Activated CD8-positive, alpha-beta memory T cell treated with anti-CD3 and anti-CD28 coated beads for 1 hour (primary cell): ENCODE measurements at places on chromosomes 3 and 15.

DNA sequence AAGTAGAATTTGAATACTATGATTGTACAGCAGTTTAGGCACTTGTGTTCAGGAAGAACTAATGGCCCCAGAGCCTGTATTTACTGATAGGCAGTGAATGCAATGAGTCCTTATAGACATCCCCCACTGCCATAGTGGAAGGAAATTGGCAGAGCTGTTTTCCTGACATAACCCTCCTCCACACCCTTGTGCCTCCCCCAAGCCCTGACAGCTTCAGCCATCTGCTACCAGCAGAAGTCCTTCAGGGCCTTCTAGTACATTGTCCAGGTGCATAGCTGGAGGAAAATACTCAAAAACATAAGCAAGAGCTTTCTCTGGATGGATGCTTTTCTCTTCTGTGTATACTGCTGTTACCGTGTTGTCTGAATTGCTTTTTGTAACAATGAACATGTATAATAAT, 20.6 kb downstream of the ARHGAP31 start:
- DNase-seq, result no peak

DNA sequence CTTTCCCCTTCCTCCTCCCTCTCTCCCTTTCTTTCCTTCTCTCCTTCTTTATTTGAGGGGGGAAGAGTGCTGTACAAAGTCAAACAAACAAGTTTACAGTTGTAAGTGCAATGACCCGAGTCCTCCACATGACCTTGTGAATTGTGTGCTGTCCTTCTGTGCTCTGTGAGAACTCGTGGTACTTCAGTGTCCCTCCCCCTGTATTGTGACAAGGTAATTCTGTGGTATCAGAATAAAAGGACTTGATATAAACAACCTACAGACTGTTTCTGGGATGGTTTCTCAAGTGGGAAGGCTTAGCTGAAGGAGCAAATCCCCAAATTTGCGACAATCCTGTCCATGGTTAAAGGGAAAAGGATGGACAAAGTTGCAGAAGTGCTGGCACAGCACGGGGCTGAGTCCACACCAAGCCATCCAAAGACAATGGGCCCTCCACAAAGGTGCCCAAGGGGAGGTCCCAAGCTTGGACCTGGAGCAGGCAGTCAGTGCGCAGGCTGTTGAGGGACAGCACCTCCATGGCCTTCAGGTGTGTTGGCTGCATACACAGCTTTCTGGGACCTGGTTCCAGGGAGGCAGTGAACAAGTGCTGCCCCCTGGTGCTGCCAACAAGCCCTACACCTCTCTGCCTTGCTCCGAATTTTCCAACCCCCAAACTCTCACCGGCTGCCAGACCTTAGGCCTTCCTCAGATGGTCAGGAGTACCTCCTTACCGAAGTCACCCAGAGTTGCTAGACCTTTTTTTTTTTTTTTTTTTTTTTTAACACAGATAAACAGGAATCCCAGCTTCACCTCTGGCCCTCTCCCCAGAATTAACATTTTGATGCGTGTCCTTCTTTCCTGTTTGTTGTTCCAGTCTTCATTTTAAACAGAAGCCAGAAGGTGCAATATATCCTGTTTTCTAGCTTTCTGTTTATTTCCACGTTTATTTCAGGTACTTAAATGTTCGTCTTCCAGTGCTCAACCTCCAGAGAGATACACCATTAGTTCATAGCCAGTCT, 2.6 kb upstream of the APEH start:
- DNase-seq, result peak; percentile 39

DNA sequence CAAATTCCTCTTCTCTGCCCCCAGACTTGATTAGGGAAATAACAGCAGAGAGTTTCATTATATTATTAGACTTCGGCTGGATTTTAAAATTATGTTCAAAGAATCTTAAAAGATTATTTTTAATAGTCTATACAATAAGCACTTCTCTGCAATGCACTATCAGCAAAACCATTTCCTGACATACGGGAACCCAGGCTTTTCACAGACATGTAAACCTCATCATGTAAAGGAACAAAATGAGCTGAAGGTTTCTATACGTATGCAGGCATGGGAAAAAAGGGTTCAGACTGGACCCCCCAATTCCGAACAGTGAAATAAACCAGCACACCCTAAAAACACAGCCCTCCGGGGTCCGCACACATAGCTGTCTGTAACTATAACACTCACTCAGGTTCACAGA, 77.5 kb upstream of the LMOD3 start:
- no peak for DNase-seq

DNA sequence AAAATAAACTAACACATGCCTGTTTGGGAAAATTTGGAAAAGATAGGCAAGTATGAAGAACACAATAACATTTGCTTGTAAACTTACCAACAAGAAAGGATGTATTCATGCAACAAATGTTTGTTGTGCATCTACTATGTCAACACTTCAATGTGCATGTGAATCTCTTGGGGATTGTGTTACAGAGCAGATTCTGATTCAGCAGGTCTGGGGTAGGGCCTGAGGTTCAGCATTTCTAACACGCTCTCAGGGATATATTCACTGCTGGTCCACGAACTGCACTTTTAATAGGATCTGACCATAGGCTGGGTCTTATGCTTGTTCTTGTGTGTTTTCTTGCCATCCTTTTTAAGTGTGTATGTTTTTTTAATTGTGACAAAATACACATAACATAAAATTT, 11.8 kb downstream of the GPD1L start:
- no peak for DNase-seq

DNA sequence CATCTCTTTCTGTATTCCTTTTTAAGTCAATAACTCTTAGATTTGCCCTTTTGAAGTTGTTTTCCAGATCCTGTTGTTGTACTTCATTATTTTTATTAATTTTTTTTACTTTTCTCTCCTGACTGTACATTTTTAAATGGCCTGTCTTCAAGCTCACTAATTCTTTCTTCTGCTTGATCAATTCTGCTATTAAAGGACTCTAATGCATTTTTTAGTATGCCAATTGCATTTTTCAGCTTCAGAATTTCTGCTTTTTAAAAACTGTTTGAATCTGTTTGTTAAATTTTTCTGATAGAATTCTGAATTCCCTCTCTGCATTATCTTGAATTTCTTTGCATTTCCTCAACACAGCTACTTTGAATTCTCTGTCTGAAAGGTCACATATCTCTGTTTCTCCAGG, 5.6 kb downstream of the OR5K4 start:
- DNase-seq, result no peak

GRCh38 chr3:159796226-159796625, 192.4 kb upstream of the IL12A start:
- DNase-seq, result no peak

DNA sequence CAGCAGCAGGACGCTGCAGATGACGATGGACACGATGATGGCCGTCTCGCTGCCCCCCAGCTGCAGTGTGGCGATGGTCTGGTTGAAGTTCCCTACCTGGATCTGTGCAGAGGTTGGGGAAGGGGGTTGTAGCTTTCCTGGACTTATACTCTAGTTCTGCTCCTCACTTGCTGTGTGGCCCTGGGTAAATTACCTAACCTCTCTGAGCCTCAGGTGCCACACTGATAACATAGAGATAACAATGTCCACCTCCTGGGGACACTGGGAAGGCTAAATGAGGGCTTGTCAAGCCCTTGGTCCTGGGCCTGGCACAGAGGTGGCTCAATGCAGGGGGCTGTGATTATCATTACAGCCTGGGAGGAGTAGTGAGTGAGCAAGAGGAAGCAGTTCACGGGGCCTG, 26.9 kb downstream of the H1-8 start:
- DNase-seq, result no peak

GRCh38 chr15:79218588-79219200, 63.8 kb upstream of the ANKRD34C start:
- no peak for DNase-seq

DNA sequence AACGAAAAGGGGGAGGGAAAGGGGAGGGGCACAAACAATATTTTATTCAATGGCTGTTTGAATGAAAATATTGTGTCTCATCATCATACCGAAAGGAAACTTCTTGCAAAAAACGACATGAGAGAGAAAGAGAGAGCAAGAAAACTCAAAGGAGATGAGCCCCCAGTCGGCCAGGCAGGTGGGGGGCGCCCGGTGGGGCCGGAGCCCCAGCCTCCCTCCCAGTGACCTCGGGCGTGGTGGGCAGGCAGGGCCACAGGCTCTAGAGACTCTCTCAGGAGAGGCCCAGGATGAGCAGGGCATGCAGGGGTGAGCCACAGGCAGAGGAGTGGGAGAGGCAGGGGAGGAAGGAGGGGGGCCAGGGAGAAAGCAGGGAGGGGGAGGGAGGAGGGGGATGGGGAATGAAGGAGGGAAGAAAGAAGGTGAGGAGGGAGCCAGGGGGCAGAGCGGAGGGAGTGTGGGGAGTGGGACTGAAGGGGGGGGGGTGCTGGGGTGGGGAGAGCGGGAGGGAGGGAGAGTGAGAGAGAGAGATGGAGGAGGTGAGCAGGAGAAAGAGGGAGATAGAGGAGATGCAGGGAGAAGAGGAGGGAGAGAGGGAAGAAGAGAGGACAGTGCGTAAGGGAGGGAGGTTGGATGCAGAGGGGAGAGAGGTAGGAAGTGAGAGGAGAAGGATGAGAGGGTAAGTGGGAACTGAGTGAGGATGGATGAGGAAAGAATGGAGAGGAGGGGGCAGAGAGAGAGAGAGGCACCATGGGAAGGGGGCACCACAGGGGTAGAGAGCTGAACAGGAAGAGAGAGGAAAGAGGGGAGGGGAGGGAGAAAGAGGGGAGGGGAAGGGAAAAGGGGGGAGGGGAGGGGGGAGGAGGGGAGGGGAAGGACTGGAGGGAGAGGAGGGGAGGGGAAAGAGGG, 14.1 kb upstream of the TMEM115 start:
- no peak for DNase-seq

DNA sequence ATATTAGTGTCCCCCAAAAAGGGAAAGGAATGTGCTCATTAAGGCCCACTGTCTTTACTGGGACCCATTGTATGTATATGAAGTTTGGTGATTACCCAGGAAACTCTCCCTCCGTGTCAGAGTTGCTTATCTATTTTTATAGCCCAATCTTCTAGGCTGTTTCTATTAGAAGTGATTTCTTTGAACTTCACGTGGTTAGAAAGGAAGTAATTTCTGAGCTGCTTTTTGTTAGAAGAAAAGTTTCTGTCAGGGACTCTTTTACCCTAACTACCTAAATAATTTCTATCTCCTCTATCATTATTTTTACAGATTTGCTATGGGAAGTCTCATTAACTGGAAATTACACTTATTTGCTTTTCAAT, 17.7 kb upstream of the SENP7 start:
- no peak for DNase-seq

DNA sequence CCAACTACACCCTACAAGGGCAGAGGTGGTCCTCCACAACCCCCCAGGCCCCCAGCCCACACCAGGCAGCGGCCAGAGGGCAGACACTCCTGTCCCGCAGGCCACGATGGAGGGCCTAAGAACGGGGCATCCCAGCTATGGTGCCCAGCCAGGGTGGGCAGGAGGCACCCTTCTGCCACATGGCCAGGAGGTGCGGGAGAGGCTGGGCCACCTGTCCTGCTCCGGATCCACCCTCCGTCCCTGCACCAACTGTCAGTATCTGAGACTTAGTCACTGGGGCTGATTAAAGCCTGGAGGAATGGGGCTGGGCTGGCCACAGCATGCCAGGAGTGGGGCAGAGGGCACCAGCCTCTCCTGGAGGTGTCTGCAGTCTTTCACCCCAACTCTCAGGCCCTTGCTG, 37.9 kb downstream of the TNK2 start:
- DNase-seq, result no peak

- no peak for DNase-seq
These were observed 44.1 kb downstream of the CTXND1 start for GRCh38 chr15:80207887-80208286.

DNA sequence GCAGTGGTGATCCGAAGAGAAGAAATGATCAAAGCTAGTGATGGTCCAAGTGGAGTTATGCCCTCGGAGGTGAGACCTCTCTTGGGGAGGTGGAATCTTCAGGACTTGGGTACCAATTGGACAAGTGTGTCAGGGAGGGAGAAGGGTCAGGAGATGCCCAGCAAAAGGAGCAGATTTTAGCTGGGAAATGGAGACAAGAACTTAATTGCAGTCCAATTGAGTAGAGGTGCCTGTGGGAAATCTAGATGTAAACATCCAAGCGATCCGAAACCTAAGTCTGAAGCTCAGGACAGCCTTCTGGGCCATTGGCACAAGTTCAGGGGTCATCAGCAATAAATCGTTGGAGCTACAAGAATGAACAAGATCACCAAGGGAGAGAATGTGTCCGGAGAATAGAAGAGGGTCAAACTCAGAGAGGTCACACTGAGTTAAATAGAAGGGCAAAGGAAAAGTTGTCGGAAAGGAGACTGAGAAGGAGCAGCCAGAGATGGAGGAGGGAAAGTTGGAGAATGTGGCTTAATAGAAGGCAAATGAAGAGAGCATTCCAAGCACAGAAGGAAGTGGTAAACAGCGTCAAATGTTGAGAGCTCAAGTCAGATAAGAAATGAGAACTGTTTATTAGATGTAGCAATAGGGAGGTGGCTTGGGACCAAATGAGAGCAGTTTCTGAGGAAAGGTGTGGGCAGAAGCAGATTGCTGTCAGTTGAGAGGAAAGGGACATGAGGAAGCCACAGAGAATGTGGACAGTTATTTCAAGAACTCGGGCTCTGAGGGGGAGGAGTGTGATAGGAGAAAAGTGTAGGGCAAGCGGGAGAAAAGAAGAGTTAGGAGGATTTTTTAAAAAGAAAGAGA, 64.2 kb upstream of the FNDC3B start:
- DNase-seq, result no peak

GRCh38 chr3:135757421-135757820, 208.1 kb upstream of the PPP2R3A start:
- DNase-seq, result no peak

DNA sequence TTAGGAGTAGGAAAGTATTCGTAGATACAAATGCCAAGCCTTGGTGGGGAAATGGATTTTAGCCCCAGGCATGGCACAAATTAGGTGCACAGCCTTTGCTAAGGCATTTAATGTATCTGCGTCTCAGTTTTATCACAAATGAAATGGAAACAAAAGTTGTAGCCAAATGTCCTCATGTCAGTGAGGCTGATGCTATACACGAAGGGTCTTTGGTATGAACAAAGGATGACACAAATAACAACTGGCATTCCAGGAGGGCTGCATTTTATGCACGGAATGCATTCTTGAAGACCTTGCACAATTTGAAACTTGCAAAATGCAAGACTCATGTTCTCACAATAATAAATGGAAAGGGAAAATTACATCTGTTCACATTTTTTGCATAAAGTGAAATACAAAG, 181.9 kb downstream of the SV2B start:
- no peak for DNase-seq

DNA sequence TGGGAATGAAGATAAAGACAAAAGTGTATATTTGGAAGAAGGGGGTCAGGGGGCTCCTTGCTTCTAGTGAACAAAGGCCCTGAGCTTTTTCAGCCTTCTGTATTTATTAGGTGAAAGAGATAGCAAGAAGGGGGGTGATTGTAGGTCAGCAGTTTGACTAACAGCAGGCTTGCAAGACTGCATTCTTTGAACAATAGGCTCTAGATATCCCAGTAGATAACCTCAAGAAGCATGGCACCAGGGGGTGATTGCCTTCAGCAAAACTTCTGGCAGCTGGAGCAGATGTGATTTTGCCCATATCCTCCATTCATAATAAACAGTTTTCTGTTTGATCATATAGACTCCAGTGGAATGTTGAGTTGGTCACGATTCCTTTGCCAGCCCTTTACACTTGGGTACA, 31.7 kb upstream of the GOLIM4 start:
- DNase-seq, result no peak

- DNase-seq, result no peak
These were observed 473.7 kb upstream of the ROBO2 start for GRCh38 chr3:76566211-76566534.

- DNase-seq, result no peak
These were observed 71.9 kb downstream of the FBXL22 start for GRCh38 chr15:63669074-63669473.

GRCh38 chr3:184389935-184390528, 10.2 kb downstream of the CHRD start:
- no peak for DNase-seq
